ENCODE measurements at places on chromosomes 2 and 18.
A peak's percentile ranks its signal among the peaks of the same experiment; 100 is the strongest.

- DNase-seq, result no peak
Observed at GRCh38 chr2:24352664-24353063, 7.7 kb downstream of the ITSN2 start.

GRCh38 chr18:76564655-76565237 is 69.7 kb upstream of the ZNF516 start:
- DNase-seq, result no peak

- peak; percentile 81 for DNase-seq
Observed at GRCh38 chr18:10727477-10727876, 201.7 kb downstream of the NAPG start.

DNA sequence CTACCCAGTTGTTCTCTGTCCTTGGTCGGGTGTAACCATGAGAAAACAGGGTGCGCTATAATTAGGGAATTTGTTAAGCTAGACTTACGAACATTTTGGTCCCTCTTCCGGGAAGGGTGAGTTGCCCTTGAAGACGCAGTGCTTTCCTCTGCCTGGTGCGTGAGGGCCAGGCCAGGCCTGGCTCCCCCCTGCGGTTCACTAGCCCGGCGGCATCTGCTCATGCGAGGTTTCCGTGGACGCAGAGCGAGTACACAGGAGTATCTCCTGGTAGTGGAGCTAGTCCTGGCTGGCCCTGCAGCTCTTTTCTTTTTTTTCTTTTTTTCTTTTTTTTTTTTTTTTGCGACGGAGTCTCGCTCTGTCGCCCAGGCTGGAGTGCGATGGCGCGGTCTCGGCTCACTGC is 148.8 kb downstream of the PTGR3 start:
- DNase-seq, result no peak

GRCh38 chr2:236947294-236947693 is 138.4 kb upstream of the COPS8 start:
- DNase-seq, result no peak

DNA sequence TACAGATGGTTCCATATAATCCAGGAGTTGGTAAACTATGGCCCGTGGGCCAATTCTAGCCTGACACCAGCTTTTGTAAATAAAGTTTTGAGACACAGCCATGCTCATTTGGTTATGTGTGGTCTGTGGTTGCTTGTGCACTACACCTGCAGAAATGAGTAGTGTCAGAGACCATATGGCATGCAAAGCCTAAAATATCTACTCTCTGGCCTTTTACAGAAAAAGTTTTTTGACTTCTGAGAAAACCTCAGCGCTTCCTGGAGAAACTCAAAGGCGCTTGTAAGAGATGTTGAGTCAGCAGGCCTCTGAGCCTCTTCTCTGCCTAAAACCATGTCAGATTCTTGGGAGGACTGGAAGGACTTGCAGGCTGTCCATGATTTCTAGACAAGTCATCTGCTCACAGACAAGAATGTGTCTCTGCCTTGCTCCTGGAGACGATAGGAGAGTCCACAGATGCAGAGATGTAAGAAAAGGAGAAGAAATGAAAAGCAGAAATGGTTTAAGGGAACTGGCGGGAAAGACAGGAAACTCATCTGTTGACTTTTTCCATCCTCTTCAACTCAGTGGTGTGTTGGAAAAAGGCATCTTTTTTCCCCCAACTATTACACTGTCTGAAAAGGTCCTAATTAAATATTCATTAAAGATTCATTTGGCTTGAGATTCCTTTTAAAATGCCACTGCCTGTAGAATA is 5.2 kb downstream of the TTC39C start:
- no peak for DNase-seq

DNA sequence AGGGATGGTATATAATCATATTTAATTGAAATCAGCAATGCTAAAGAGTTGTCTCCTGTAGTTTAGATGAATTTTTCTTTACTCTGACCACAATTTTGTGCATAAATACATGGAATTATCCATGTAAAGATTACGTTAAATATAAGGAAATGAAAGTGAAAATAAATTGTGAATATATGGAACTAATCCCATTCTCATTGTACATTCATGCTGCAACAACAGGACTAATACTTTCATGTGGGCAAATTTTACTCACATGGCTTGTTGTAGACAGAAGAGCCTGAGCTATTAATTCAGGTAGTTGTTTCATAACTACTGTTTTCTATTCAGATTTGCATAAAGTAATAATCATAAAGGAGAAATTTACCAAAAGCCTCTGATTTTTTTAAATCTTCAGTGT is 357.8 kb downstream of the ARHGAP15 start:
- DNase-seq, result no peak

DNA sequence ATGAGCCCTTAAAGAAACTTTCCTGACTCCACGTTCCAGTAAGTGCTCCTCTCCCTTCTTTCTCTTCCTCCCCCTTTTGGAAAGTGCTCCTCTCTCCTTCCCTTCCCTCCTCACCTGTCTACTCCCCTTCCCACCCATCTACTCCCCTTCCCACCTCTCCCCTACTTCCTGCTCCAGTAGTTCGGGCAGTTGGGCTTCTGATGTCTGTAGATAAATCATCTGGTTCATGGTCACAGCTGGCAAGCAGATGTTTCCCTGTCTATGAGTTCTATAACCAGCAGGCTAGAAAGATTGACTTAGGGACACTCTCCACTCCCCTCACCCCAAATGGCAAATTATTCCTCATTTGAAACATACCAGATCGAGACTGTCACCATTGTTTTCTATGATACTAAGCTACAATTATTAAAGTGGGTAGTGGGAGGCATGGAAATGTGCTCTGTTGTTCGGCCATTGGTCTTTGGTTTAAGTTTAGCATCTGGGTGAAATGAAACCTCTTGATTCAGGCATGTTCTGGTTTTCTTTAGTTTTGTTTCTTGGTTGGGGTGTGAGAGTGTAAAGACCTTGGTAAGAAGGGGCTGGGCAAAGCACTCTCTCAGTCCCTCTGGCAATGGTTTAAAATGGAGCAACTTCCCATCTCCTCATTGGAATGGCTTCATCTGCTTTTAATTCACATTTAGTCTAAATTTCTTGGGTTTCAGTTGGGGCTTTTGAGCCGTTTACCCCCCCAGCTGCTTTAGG is 413.2 kb upstream of the SPRED2 start:
- DNase-seq, result no peak

DNA sequence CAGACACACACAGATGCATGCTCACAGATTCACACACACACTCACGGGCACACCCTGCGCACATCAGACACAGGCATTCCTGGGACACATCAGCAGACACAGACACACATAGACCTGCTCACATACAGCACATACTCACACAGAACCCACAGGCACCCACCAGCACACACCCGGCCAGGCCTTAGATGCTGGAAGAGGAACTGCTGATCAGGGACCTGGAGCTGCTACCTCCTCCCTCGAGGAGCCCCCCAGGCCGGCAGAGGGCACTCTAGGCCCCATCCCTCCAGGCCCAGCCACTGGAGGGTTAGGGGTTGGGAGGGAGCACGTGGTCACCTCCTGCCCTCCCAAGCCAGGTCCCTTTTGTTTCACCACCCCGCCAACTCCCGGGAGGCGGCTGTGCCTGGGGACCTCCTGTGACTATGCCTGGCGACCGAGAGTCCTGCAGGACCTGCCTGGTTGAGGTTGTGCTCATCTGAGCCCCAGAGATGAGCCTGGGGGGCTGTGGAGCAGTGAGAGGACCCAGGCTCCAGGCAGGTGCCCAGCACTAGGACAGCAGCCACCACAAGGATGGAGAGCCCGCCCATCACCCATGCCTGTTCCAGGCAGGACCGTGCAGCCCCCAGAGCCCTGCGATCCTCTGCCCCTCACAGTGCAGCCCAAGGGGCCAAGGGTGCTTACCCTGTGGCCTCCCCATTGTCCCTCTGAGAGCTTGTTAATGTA is 21.0 kb upstream of the PTMA start:
- DNase-seq, result peak; percentile 90
